ENCODE measurements at places on chromosomes 7 and 10.

DNA sequence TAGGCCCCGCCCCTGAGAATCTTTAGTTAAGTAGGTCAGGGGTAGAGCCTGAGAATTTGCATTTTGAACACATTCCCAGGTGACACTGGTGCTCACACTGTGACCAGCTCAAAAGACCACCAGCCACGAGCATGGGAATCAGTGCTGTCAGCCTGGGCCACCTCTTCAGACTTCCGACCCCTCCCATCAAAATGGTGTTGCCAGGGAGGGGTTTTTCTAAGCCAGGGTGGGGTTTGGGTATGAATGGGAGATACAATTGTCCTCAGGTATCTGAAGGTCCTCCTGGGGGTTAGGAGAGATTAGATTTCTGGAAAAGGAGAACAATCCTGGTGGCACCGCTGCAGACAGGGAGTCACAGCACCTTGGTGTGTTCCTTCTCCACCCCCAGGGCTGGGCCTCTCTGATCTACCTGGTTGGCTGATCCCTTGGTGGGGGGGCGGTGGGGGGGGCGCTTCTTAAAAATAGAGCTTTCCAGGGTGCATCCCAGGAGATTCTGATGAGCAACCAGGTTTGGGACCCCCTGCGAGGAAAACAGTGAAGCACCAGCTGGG, 111.5 kb upstream of the ANLN start:
- DNase-seq: no peak

DNA sequence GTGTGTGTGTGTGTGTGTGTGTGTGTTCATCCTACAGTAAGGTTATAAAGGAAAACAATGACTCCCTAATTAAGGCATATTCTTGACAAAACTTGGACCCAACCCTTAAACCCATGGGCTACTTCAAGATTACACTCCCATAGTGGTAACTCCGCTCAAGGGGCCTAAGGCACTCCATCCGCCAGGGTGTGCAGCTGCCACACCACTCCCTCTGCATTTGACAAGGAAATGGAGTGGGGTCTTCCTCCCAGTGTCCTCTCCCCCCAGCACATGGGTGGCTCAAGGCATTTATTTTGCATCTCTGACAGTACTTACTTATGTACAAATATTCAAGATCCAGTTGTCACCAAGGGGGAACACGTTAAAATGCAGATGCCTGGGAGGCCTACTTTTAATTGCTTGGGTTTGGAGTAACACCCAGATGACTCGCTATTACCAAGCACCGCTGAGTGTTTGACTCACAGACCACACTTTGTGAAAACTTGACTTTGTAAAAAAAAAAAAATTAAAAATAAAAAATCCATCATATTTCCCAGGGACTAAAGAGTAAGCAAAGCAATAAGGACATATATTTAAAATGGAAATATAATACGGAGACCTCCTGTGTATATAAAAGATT, 53.0 kb upstream of the AGR3 start:
- no peak for DNase-seq

DNA sequence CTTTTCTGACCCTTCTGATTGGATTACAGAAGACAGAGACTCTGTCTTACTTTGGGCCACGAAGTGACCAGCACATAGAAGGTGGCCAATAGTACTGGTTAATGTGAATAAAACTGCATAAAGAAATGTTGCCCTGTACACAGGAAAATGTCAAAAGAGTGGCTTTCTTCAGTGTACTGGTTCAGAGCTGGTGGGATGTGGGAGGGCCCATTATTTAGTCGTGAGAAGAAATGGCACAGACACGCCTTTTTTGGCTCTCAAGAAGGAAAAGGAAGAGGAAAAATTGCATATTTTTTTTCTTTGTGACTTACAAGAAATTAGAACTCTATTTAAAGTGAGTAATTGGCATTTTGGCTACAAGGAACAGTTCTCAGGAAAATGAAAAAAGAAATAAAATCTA, 129.7 kb downstream of the DGKI start:
- no peak for DNase-seq

GRCh38 chr7:131249003-131249402, 78.7 kb upstream of the MKLN1 start:
- DNase-seq: no peak

DNA sequence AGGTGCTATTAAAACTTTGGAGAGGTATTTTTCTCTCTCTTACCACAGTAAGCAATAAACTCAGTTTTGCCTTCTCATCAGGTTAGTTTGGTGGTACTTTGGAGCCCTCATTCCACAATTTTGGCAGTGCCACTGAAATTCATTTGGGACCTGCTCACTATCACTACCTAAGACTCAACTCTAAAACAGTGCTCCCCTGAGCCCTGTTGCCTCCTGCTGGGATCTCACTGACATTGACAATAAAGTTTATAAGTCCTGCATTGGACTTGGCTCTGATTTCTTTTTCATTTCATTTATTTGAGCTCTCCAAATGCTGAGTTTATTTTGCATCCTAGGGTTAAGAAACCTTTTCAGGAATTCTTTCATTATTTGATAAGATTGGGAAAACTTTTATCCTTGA, 130.8 kb upstream of the HPS1 start:
- DNase-seq: no peak

Data from stimulated activated CD8-positive, alpha-beta memory T cell treated with anti-CD3 and anti-CD28 coated beads, Interleukin-15, amount 100 ng/mL, for 4 hours (primary cell).